ENCODE measurements at places on chromosomes 1 and 21. TPM values are rescaled to one million over a fixed set of nuclear protein-coding genes. Genes with fewer than 3 reads are reported as not detected.

- no peak for DNase-seq
These were observed 116.6 kb downstream of the NTMT2 start for GRCh38 chr1:170262276-170262939.

GRCh38 chr21:31489726-31490125 is 145.7 kb upstream of the TIAM1 start:
- DNase-seq: no peak

The SERPINC1 gene
- total RNA-seq: 0.61 TPM

DNA sequence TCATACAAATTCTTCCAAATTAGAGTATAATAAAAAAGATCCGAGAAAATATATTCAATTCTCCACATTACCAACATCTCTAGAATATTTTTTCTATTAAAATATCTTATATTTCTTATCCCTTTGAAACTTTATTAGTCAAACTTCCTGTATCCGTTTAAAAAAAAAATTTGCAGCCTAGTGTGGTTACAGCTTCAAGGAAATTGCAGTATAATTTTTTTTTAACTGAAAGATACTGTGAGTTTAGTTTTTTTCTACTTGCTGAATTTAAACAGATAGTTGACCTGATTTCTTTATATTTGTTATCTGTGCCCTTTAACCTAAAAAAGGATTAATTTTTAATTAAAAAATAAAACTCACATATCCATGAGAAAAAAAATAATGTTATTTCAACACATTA is 1.5 kb downstream of the RGS18 start:
- no peak for DNase-seq

All from GM12878 (cell line).